ENCODE measurements at places on chromosomes 6 and 20.

GRCh38 chr6:11415557-11415956, 122.0 kb upstream of the TMEM170B start:
- DNase-seq: no peak

- no peak for DNase-seq
Measured at GRCh38 chr6:88761237-88762031, 202.0 kb downstream of the RNGTT start.

GRCh38 chr6:81608776-81609175, 143.7 kb downstream of the TENT5A start:
- DNase-seq: peak; percentile 22

DNA sequence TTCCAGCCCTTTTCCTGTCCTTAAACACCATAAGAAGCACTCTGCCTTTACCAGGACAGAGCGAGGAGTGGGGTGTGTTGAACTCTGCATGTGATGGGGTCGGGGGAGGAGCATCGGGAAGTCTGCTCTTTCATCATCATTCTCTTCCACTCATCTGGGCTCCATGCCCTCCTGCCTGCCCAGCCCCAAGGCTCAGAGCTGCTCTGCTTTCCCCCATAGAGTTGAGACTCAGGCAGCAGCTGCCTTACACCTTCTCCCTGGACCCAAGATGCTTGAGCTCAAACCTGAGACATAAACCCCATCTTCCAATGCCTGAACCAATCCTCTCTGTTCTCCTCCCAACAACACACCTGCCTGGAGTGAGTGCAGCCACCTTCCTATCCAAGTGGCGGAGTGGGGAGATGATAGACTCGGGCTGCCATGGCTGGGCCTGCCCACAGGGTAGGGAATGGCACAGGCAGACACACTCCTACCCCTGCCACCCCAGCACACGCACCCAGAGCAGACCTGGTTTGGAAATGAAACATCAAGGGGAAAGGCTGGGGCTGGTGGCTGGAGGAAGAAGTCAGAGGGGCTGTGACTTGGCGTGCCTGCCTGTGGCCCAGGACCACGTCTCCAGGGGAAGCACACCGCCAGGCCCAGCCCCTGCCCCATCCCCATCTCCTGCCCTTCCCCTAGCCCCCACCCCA, 28.4 kb downstream of the TFEB start:
- DNase-seq: peak; percentile 31

DNA sequence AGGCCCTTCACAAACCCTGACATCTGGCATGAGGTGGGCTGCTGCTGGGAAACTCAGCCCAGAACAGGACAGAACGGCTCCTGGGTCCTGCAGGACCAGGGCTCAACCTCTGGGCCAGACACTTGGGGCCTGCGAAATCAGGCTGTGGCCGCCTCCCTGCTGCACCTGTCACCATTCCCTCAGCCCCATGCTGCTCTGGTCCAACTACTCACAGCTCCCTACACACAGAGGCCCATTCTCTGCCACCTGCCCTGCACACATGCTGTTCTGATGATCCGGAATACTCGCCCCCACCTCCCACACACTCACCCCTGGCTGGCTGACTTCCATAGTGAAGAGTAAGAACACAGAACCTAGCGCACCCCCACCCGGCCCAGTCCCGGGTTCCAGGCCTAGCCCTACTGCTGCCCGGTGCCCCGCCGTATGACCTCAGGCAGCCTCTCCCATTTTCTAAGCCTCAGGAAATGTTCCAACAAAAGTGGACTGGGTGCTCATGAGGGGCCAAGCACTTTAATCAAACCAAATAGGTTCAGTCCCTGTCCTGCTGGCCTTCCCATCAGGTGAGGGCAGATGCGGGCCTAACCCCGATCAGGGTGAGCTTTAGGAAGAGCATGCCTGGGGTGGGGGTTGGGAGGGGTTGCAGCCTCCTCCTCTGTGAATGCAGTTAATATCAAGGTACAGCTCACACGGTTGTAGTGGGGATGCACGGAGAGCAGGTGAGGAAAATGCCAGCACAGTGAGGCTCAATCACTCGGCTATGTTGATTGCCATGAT, 3.9 kb downstream of the PEDS1 start:
- no peak for DNase-seq

DNA sequence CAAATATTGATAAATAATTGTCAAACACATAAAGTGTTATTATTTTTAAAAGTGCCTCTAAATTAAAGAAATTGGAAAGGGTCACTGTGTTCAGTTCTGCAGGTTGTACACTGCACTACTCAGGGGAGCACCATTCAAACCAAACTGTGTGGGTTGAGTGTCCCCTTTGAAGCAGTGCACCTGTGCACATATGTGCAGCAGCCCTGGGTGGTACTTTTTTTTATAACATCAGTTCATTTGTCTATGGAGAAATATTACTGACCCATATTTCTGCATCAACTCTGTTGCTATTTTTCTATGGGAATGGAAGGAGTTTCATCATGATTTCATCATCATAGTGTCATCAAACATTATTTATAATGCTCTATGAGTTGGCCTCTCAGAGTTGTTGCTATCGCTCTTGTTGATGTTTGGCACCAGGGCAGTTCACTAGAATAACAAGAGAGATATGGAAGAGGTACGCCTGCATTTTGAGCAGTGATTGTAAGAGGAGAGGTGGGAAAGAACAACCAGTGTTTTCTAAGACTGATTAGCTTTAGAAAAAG, 457.6 kb downstream of the TFAP2A start:
- DNase-seq: no peak

- DNase-seq: no peak
Measured at GRCh38 chr6:141618180-141618581, 514.5 kb upstream of the GJE1 start.

DNA sequence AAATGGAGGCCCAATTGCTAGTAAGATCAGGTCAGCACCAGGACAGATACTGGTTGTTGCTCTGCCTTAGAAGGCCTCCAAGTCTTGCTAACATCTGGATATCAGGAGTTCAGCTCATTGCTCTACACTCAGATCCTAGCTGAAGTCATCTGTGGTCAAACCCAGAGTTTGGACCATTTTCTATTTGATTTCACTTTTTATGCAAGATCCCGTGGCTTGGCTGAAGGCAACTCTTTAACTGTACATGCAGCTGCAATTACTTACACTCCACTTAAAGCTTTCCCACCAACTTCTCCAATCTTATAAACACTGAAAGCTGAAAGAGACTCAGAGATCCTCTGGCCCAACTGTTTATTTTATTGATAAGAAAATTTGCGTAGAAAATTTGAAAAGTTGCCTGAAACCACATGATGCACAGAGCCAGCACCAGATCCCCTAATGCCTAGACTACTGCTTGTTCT, 2.7 kb downstream of the SLC17A2 start:
- DNase-seq: no peak
